ENCODE measurements at places on chromosomes 3 and 15.

DNA sequence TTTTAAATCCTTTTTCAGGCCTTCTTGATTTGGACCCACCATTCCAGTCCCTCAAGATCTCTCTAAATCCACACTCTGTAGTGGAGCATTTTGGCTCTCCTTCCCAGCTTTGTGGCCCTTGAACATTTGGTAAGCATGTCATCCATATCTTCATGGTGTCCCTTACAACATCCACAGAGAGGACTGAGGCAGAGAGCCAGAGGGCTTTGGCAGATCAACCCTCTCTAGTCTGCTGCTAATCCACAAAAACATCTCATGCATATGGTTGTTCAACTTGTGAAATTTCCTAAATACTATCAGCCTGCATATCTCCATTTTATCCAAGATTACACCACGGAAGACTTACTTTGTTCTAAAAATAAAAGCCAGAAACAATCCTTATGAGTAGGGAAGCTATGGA is 23.2 kb downstream of the THRB start:
- DNase-seq: no peak

GRCh38 chr3:73024836-73025235 is 28.2 kb downstream of the PPP4R2 start:
- DNase-seq: no peak

DNA sequence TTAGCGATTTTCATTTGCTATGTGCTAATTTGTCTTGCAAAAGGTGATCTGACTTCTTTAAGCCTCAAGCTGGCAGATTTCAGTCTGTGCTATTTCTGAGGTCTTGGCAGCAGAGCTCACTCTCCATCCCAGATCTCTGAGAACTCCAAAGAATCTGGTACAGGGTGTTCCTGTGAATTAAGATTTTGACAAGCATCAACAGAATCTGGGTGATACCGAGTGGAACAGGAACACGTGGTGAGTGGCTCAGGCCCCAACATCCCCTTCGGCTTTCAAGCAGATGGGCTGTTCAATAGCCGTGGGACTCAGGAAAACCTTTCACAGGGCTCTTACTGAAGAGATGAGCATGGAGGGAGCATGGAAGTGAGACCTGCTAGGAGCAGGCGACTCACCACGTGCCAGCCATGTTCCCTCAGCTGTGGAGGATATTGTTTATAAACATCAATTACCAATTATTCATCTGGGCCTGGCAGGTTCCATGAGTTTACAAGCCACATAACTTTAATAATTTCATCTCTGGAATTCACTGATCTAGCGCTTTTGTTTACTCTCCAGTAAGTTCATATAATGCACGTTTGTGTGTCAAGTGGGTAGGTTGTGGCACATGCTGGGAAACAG is 103.4 kb upstream of the SELENOK start:
- no peak for DNase-seq

DNA sequence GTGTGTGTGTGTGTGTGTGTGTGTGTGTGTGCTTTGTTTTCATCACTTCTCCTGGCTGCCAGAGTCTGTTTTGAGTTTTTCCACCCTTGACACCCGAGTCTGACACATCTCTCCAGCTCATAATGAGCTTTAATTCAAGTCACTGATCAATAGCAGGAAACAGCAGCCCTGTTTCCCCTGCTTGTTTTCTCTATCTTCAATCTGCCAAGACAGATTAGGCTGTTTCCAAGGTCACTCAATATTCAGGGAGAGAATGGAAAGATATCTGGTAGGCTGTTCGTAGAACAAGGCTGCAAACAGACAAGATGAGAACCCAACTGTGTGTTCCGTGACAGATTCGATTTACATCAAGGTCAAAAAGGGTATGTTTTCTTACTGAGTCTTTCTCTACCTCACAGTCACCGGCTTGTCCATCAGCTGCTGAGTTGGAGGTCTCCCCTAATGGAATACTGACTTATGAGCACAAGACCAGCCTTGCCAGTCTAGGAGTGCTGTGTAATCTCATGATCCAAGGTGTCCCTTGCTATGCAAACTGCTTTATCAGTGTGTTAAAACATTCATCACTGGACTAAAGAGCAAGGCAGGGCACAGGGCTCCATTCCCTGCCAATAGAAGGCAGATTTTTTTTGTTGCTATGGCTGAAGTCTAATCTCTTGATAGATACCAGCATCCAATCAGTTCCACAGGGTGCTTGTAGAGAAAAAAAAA is 187.9 kb upstream of the LMCD1 start:
- DNase-seq: no peak

DNA sequence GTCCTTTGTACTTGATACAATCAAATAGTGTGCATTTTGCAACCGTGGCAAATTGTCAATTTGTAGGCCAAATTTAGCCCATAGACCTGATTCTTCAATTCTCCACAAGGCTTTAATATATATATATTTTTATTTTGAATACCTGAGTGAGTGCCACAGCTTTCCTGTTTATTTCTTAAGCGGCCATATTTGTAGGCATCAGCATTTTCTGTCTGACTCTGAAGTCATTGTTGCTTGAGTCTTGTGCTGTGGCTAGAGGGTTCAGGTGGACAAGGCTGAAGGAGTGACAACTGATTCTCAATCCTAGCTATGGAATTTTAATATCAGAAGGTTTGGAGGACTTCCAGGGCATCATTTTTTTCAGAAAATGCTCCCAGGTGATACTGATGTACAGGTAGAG is 75.6 kb upstream of the NAALADL2 start:
- DNase-seq: no peak

- DNase-seq: no peak
Measured at GRCh38 chr3:80750637-80751036, 982.8 kb upstream of the ROBO1 start.

- no peak for DNase-seq
Measured at GRCh38 chr3:172675441-172676193, 35.2 kb downstream of the NCEH1 start.

DNA sequence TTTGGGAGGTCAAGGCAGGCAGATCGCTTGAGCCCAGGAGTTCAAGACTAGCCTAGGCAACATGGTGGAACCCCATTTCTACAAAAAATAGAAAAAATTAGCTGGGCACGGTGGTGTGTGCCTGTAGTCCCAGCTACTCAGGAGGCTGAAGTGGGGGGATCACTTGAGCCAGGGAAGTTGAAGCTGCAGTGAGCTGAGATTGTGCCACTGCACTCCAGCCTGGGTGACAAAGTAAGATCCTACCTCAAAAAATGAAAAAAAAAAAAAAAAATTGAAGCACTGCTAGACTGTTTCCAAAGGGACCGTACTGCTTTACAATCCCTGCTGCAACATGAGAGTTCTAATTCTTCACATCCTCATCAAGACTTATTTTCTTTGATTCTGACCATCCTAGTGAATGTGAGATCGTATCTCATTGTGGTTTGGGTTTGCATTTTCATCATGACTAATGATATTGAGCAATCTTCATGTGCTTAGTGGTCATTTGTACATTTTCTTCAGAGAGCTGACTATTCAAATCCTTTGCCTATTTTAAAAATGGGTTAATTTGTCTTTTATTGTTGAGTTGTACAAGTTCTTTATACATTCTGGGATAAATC is 10.8 kb downstream of the CMTM8 start:
- no peak for DNase-seq

- DNase-seq: no peak
Measured at GRCh38 chr3:53865732-53866499, 16.0 kb downstream of the ACTR8 start.

DNA sequence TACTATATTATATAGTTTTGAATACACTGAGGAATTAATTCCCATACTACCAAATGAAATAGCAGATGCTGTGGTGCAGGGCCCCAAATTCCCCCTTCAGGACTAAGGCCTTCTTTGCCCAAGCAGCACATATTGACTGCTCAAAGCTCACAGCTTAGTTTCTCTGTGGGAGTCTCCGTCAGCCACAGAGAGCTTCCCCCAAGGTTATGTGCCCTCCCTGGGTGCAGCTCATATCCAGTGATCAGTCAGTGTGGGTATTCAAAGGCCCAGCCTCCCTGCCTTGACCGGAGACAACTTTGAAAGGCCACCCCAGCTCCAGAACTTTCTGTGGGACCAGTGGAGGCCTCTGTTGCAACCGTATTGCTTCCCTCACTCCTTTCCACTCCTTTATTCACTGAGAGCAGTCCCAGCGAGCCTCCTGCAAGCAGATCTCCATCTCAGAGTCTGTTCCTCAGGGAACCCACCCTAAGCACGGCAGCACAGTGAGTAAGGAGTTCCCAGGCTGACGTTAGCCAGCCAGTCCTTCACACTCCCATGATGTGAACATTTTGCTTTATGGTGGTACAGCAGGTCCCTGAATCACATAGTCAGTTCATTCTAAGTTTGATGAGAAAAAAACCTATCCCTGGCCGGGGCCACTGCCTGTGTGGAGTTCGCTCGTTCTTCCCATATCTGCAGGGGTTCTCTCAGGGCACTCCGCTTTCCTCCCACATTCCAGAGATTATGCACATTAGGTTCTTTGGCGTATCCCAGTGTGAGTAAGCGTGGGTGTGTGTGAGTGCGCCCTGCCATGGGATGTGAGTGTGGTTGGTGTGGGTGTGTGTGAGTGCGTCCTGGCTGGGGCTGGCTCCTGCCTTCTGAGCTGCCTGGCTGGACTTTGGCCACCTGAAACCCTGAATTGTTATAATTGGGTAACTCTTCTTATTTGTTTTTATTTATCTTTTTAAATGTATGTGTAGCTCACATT is 64.4 kb upstream of the PPARG start:
- DNase-seq: no peak

- no peak for DNase-seq
Measured at GRCh38 chr3:184042617-184043016, 10.2 kb upstream of the HTR3C start.

- DNase-seq: no peak
Measured at GRCh38 chr3:54969652-54970051, 41.8 kb upstream of the LRTM1 start.

DNA sequence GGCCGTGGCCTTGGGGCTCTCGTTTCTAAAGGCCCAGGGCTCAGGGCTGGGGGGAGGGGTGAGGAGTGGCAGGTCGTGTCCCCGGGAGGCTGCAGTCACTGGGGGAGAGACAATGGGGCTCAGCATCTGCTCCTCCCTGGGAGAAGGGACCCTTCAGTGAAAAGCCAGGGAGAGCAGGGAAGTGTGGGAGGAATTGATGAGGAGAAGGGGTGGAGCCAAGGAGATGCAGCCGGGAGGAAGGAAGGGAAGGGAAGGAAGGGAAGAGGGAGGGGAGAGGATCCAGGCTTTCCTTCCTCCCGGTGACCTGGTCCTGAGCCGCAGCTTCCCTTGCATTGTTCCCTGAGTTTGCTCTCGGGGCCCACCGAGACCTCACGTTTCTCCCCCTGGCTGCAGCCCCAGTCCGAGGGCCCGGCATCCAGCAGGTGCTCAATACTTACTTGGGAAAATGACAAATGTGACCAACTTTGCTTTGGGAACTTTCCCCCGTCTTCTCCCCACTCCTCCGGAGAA is 1.4 kb upstream of the ZNF710 start:
- no peak for DNase-seq

- no peak for DNase-seq
Measured at GRCh38 chr3:28476194-28476593, 127.6 kb upstream of the AZI2 start.

- DNase-seq: no peak
Measured at GRCh38 chr15:36218322-36218721, 361.1 kb upstream of the CDIN1 start.

DNA sequence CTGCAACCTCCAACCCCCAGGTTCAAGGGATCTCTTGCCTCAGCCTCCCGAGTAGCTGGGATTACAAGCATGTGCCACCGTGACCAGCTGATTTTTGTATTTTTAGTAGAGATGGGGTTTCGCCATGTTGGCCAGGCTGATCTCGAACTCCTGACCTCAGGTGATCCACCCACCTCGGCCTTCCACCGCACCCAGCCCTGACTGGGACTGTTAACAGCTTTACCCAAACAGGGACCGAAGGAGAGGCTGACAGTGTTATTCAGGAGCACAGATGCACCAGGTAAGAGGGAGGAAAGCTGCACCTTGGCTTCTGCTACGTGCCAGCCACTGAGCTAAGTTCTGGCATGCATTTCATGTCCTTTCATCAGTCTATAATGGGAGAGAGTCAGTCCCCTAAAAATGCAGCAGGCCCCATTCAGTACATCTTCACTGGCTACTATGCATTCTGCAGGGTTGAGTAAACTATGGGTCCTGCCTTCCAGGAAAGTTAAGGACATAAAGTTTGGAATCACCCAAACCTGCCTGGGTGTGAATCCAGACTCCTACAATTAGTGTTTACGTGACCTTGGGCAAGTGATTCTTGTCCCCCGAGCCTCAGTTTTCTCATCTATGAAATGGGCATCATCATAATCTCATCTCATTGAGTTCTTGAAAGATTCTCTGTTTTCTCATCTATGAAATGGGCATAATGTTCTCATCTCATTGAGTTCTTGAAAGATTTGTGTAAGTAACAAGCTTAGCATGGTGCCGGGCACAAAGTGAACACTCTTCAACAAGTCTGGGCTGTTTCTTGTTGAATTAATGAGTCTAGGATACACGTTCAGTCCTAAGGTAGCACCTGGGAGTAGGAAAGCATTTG is 82.2 kb downstream of the CPN2 start:
- DNase-seq: no peak

DNA sequence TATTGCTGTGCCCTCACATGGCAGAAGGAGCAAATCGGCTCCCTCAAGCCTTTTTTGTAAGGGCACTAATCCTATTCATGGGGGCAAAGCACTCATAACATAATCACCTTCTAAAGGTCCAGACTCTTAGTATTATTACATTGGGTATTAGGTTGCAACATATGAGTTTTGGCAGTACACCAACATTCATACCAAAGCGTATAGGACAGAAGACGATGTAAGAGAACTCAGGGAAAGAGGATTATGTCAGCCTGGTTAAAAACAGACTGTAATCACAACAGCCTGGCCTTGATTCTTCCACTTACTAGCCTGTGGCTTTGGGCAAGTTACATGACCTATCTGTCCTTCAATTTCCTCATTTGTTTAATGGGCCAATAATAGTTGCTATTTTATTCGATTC is 828.5 kb upstream of the NECTIN3 start:
- no peak for DNase-seq

- no peak for DNase-seq
Measured at GRCh38 chr3:54034971-54035370, 87.4 kb upstream of the CACNA2D3 start.

DNA sequence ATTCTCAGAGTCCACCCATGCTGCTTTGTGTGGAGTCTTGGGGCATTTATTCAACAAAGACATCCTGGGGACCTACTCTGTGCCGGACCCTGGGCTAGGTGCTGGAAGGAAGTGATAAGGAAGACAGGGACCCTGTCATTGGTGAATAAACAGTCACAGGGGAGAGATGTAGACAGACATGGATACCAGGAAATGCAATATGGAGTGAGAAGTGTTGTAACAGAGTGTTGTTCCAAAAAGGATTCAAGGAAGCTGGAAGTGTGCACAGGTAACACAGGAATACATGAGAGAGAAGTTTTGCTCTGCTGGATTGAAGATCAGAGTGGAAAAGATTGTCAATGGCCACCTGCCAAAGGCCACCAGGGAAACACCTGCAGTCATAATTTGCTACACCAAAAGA is 89.0 kb downstream of the PDCD6IP start:
- no peak for DNase-seq

GRCh38 chr3:77786216-77786615 is 746.3 kb downstream of the ROBO2 start:
- no peak for DNase-seq

DNA sequence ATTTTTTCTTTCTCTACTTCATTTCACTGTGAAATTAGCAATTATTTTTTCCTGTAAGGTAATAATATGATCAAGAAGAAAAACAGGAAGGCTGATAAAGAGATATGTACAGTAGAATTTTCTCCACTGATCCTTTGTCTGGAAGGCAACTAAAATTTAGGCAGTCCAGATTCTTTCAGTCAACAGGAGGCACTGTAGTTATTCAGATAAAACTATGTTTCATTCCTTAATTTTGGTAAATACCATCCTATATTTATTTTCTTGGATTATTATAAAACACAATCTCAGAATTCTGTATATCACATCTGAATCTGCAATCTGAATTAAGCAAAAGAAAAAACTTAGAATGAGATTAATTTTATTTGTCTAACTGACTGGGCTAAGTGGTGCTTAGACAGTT is 343.2 kb downstream of the LSAMP start:
- DNase-seq: no peak

Data from activated CD4-positive, CD25-positive, alpha-beta regulatory T cell treated with anti-CD3 and anti-CD28 coated beads, Interleukin-2, amount 50 U/mL, for 16 hours (primary cell).